NCI-H1694 (cell line): ENCODE measurements at places on chromosomes 6 and 20.

DNA sequence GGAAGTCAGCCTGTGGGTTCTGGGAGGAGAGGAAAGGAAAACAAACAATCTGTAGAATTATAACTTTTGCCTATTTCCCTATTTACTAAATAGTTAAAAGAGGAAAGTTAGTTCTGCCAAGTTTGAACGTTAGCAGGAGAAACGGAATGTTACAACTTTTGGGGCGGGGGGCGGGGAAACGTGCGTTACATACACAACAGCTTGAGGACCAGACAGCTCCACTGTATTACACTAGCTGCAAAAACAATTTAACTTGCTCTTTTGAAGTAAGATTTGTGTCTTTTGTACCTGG is 498 bp upstream of the PRDM1 start:
- no peak for DNase-seq

DNA sequence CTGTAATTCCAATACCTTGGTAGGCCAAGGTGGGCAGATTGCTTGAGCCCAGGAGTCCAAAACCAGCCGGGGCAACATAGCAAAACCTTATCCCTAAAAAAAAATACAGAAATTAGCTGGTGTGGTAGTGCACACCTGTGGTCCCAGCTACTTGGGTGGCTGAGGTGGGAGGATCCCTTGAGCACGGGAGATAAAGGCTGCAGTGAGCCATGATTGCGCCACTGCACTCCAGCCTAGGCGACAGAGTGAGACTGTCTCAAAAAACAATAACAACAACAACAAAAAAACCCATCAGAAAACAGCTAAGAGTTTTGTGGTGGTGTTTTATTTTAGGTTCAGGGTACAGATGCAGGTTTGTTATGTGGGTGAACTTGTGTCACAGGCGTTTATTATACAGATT is 42.9 kb upstream of the FANCE start:
- DNase-seq = no peak

GRCh38 chr6:133805876-133806275 is 83.0 kb upstream of the TCF21 start:
- no peak for DNase-seq

GRCh38 chr20:4567170-4567569 is 154.5 kb upstream of the PRND start:
- DNase-seq = no peak

GRCh38 chr20:56187534-56188165 is 60.9 kb upstream of the MC3R start:
- DNase-seq = no peak

DNA sequence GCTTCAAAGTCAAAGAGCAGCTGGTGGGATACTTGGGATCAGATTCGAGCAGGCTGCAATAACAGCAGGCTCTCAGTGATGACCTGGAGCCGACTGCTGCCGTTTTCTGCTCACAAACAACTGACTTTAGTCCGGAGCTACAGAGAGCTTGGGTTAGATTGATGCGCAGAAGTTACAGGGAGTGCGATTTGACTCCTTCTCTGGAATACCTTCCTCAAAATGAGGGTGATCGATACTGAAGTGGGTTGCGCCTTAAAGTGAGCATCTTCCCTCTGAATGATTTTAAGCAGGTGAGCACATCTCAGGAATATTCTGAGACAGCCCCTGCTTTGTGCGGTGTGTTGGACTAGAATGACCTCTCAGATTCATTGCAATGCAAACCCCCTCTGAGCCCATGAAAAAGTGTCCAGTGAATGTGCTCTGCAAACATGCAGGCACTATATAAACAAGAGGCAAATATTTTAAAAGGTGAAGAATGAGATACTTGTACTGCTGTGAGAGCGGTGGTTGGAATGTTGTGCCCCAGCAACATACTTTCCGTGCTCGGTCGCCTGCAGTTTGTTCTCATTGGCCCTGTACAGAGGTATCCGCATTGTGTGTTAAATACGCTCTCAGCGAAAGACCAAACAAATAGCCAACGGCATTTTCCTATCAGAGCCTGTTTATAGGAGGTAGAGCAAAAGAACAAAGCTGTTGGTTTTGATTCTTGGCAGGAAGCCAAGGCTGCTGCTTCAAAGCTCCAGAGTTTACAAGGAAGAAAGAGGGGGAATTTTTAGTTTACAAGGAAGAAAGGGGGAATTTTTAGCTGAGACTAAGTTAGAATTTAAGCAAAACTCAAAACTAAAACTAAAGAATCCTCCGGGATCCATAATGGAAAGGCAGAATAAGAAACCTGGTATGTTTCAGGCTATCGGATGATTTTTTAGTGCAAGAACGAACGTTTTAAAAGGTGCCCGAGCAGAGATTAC is 67.7 kb downstream of the PHACTR2 start:
- no peak for DNase-seq

DNA sequence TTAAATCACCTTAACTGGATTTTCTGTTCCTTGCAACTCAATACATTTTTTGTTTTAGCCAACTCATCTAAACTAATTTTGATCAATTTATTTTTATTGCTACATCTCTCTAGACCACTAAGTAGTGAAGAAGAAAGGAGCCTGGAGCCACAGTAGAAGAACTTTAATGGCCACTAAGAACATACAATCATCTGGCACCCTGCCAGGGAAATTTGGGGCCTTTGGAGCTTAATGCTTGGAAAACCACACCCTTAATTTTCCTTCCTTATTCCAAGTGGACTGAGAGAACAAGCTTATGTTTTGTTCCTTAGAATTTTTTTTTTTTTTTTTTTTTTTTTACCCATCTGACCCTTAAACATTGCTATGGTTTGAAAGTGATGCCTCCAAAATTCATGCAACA is 12.0 kb upstream of the GMDS start:
- DNase-seq = no peak

DNA sequence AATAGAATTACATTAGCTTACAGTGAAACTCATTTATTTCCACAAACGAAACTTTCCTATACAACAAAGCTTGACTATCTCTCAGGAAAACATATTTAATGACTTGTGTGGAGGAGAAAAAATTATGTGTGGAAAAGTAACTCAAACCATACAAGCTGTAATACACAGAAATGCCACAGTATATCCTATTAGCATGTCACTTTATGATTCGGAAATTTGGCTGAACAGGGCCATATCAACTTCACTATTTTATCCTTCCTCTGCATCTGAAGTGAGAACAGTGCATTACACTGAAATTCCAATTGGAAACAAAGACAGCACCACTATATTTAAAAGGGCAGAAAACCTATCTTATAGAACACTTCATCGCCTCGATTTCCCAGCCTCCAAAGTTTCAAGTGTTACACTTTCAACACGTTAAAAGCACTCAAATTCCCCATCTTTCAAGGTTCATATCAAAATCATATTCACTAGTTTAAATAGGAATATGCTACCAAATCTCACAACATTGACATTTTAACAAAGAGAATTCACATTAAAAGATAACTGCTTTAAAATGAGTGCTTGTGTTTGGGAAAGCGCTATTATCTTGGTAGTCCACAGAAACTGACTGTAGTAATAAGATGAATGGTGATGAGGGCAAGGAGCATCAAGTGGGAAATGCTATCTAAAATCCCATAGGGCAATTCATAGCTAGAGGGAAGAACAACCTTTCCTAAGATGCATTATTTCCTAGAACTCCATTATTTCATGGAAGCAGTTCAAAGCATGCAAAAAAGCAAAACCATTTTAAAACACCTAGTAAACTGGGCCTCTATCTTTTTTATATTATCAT is 1.8 kb downstream of the REV3L start:
- DNase-seq = no peak

DNA sequence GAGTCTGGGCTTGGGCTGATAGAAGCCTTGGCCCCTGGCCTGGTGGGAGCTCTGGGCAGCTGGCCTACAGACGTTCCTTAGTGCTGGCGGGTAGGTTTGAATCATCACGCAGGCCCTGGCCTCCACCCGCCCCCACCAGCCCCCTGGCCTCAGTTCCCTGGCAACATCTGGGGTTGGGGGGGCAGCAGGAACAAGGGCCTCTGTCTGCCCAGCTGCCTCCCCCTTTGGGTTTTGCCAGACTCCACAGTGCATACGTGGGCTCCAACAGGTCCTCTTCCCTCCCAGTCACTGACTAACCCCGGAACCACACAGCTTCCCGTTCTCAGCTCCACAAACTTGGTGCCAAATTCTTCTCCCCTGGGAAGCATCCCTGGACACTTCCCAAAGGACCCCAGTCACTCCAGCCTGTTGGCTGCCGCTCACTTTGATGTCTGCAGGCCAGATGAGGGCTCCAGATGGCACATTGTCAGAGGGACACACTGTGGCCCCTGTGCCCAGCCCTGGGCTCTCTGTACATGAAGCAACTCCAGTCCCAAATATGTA is 957 bp upstream of the VEGFA start:
- no peak for DNase-seq
